ENCODE measurements at places on chromosomes 3 and 15.

GRCh38 chr15:48389691-48390143, 58.5 kb downstream of the DUT start:
- no peak for DNase-seq

- DNase-seq = peak; percentile 59
These were observed 78.4 kb downstream of the PLSCR2 start for GRCh38 chr3:146390957-146391356.

DNA sequence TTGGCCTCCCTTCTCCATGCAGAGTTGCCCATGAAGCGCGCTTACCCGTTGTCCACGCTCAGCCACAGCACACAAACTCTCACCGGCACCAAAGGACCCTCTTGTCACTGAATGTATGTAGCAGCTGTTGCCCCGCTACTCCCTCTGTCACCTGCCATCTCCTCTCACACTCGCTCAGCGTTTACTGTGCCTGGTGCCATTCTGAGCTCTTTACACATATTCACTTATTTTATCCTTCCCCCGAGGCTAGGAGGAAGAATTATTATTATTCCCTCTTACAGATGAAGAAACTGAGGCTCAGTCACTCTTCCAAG, 41.7 kb upstream of the PRR23E start:
- DNase-seq = no peak

- DNase-seq = no peak
These were observed 9.7 kb downstream of the MYH15 start for GRCh38 chr3:108500728-108501127.

DNA sequence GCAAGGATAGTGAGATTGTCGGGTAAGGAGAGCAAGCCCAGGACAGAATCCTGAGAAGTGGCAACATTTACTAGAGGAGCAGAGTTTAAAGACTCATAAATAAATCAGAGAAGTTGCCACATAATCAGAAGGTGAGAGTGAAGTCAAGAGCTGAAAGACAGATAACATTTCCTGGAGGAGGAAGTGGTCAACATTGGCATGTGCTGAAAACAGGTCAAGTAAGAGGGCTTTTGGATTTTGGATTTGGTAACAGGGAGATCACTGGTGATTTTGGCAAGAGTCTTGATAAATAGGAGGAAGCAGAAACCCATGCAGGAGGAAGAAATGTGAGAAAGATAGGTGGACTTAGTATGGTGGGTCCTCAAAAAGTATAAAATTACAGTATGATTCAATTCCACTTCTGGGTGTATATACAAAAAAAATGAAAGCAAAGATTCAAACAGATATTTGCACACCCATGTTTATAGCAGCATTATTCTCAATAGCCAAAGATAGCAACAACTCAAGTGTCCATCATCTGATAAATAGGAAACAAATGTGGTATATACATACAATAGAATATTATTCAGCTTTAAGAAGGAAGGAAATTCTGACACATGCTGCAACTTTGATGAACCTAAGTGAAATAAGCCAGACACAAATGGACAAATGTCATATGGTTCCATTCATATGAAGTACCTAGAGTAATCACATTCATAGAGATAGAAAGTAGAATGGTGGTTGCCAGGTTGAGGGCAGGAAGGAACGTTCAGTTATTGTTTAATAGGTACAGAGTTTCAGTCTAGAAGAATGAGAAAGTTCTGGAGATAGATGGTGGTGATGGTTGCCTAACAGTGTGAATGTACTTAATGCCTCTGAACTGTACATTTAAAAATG, 27.3 kb upstream of the MBNL1 start:
- no peak for DNase-seq

- no peak for DNase-seq
These were observed 78.1 kb upstream of the AKAP13 start for GRCh38 chr15:85302271-85302670.

GRCh38 chr3:159872374-159873109, 116.1 kb upstream of the IL12A start:
- DNase-seq = no peak

- no peak for DNase-seq
These were observed 151.1 kb upstream of the PRR20G start for GRCh38 chr3:127438951-127439350.

DNA sequence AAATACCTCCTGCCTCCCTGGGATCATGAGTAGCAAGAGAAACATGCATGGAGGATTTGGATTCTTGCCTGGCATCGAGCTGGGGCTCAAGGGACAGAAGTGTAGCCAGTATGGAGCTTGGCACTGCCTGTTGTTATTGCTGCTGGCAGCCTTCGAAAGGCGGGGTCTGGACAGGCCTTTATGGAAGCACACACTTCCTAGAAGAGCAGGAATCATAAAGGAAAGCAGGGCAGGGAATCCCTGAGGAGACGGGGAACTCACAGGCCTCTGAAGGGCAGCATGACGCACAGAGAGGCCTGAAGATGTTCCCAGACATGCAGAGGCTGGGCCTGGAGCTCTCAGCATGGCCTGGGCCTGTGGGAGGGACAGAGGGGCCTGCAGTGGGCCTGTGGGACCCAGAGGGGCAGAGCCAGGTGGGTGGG, 18.6 kb upstream of the SLC41A3 start:
- DNase-seq = no peak

GRCh38 chr3:71183549-71183948, 400.0 kb downstream of the FOXP1 start:
- DNase-seq = no peak

DNA sequence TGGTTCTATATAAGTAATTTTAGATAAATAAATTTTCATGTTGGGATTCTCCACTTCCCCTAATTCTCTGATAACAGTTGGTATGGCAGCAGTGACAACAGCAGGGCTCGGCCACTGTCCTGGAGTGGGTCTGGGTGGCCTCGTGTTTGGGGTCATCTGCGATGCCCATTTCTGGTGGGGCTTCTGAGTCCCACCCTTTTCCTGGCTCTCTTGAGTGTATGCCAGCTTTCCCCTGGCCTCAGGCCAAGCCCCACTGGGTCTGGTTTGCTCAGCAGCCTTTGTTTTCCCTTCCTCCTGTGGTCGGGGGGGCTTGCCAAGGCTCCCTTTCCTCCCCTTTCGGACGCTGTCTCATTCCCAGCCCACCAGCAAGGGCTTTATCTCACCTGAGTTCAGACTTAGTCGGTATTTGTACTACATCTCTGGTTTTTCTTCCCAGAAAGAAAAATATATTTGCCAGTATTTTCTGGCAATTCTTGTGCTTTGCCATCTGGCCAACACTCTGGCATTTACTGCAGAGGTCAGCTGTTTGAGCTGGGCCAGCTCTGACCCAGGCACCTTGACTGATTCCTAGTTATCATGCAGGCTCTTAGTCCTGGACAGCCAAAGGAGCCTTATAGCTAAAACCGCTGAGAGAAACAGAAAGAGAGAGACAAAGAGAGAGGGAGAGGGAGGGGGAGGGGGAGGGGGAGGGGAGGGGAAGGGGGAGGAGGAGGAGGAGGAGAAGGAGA, 35.2 kb downstream of the MYZAP start:
- DNase-seq = no peak

GRCh38 chr3:173630849-173631248, 233.3 kb downstream of the NLGN1 start:
- no peak for DNase-seq

GRCh38 chr3:197042539-197042938, 12.9 kb upstream of the MELTF start:
- DNase-seq = no peak

DNA sequence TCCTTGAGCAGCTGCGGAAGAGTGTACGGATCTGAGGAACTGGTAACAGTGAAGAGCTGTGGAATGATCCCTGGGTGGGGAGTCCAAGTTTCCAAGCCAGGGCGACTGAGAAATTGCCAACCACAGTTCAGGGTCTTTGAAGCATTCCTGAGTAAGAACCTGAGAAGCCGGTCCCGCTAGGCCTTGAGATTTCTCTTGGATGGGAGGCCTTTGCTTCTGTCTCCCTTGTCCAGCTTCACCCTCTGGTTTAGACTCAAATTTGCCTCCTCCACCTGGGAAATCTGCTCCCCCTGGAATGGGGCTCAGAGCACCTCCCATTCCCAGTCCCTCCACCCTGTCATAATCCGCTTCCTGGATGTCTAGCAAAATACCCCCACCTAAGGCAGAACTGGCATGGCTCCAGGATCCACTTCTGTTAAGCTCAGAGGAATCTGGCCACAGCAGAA, 127.7 kb upstream of the DLG1 start:
- no peak for DNase-seq

- DNase-seq = no peak
These were observed 2.6 kb downstream of the SLITRK3 start for GRCh38 chr3:165193366-165194254.

GRCh38 chr3:171169866-171170265, 143.3 kb upstream of the SLC2A2 start:
- DNase-seq = no peak

DNA sequence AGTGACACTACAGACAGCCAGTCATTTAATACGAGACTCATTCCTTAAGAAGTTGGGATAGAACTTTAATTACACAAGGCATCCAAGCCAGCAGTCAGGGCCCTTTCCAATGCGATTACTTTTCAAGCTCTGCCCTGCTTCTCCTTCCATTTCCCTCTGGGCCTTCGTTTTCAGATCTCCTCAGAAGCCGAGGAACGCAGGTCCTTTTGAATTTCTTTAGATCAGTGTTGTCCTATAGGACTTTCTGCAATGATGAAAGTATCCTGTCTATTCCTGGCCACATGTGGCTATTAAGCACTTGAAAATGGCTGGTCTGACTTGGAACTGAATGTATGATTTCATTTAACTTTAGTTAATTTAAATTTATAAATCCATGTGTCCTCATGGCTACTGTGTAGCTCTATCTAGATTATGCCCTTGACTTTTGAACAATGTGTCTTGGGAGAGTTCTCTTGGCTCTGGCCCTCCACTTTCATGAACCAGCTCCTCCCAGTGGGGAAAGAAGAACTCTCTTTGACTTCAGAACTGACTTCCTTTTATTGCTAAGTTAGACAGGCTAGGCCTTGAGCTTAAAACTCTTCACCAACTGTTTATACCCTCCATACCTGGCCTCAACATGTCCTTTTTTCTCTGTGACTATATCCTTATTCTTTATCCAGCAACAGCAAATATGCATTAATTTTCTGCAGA, 22.6 kb downstream of the TGFBR2 start:
- no peak for DNase-seq

DNA sequence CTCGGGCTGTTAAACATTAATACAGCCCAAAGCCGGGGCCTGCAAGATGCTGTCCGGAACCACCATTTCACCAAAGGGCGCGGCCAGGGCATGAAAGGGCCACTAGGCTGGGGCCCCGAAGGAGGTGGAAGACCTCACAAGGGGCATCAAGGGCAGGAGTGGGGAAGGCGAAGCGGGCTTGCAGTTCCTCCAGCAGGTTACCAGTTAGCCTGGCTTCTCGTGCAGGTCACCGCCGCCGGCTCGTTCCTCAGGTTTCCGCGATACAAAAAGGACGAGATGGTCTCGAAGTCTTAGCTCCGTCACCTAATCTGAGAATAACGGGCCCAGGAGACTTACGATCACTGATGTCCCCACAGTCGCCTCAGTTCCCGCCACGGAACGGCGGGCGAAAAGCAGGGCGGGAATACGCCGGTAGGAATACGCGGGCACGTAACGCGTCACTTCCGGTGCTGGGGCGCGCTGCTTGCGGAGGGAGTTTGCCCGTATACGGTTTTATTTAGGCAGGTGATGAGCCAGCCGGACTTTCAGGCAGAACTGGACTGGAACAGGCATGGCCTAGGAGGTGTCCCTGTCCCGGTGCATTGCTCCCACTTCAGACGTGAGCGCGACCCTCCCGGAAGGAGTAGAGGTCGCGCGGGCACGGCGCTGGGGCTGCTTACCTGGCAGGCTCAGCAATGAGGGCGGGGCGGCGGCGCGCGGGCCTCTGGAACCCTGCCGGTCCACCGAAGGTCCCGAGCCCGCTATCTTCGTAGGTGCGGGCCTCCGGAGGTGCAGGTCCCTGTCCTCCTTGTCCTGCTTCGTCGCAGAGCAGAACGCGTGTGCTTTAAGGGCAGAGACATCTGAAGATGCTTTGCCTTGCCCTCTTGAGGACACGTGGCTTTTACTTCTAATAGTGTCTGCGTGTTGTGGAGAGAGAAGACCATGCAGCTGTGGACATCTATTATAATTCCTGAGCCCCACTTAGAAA, at the start of gene RFC4:
Gene RFC4, minus strand, starts transcription at position 394 of the 967 bp plus-strand sequence. CDS start 1,769 bp downstream, outside the sequence.
- DNase-seq = peak; percentile 77

DNA sequence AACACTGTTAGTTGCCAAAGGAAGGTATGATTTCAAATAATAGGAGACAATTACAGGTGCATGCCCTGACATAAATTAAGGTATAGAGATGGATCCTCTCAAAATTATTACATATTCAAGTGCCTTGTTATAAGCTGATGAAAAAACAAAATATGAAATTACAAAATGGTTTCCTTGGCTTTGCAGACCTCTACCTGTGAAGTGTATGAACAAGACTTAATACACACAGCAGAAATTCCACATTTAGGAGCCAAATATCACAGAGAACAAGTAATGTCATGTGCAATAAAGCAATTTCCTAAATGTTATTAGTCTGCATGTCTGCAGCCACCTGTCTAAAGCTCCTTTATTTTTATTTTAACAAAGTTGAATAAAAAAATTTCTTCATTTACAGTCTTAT, 151.5 kb downstream of the ALCAM start:
- no peak for DNase-seq

- no peak for DNase-seq
These were observed 18.7 kb upstream of the TJP1 start for GRCh38 chr15:29840926-29841325.

GRCh38 chr3:132255041-132255745, 62.0 kb upstream of the ACP3 start:
- DNase-seq = no peak

DNA sequence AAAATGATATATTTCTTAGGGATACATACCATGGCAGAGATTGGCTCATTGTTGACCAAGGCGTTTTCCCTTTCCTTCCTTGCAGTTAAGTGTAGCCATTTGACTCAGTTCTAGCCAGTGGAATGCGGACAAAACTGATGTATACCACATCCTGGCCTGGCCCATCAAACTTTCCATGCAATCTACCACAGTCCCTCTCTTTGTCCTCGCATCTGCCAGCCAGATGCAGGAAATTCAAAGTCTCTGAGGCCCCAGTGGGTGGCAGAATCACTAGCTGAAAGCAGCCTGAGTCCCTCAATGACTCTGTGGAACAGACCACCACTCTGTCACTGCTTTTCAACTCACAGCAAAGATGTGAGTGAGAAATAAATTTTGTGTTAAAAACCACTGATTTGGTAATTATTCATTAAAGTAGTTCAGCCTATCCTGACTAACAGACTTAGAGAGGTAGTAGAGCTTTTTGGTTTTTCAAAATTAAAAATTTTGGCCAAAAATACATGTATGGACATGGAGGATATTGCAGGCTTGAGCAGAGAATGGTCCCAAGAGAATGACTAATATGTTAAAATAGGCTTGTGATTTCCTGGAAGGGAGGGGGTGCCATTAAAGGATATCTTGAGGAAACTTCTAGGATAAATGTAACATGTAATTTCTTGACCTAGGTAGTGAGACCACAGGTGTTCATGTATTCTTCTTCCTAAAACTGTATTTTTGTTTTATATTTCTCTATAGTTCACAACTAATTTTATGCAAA, 10.9 kb downstream of the LRRFIP2 start:
- no peak for DNase-seq

DNA sequence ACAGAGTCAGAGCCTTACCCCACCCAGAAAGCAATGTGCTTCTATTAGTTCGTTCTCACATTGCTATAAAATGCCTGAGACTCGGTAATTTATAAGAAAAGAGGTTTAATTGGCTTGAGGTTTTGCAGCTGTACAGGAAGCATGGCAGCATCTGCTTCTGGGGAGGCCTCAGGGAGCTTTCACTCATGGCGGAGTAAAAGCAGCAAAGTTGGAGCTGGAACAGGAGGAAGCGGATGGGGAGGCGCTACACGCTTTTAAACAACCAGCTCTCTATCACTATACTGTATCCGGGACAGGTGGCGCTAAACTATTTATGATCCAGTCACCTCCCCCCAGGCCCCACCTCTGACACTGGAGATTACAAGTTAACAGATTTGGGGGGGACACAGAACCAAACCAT, 176.3 kb upstream of the BHLHE40 start:
- no peak for DNase-seq
